ENCODE measurements at places on chromosomes 11 and 22. TPM values are rescaled to one million over a fixed set of nuclear protein-coding genes. Genes with fewer than 3 reads are reported as not detected.
A peak's percentile ranks its signal among the peaks of the same experiment; 100 is the strongest.

Gene FOLR2
- 11.2 TPM for polyA plus RNA-seq

Gene NLRP6
- polyA plus RNA-seq = 9.6 TPM

DNA sequence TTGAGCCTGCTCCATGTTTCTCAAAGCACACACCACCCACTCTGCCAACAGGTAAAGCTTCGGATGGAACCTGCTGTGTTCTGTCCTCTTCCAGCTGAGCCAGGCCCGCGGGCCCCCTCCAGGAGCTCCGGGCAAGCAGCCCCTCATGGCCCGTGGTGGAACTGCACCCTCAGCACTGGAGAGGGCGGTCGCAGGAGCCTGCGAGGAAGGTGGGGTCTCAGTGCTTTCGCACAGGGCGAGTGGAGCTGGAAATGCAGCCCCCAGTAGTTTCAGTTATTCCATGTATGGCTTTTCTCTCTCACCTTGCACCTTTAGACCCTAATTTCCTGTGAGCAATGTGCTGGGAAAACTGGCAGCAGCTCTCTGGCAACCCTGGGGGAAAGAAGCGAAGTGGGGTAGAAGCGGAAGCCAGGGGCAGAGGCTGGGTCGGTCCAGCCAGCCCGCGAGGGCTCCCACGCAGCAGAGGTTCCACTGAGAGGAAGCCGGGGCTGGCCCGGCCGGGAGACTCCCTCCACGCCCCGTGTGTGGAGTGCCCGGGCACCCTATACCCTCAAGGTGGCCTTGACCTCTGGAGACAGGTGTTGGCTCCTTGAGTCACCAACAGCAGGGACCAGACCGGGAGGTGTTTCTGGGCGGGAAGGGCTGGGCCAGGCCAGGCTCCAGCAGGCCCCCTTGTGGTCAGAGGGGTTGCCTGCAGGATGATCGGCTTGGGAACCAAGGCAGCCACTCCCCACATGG lies 119.9 kb upstream of the TMEM45B start:
- peak; percentile 80 for DNase-seq

- DNase-seq = no peak
These were observed 22.9 kb upstream of the SLC5A1 start for GRCh38 chr22:32020117-32020516.

Gene PIH1D2
- 5.1 TPM for polyA plus RNA-seq

DNA sequence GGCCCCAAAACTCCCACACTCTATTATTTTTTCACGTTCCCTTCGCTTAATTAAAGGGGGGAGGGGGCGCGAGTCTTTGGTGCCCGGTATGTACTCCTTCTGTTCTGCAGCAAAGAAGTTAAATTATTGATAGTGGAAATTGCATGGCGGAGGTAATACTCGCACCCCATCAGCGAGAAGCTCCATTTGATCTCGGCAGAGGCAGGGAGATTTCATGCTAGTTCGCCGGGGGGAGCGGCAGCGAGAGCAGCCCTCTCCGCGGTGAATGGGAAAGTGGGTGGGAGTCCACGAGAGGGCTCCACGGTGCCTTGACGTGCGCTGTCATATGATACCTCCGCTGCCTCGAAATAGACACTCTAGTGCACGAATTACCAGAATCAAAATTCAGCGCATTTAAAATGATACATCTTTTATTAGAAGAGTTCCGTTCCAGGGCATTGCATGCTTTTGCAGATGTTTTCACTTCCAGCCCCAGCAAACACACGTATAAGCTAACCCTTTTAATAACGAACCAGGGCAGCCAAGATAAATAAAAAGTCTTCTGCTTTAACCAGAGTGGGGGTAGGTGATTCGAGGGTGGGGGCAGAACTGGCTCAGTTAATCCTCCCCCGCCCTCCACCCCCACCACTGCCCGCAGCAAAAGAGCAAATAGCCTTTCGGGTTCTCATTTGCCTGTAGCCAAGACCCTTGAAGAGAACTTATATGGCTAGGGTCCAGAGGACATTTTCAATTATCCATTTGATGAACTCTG lies 1.3 kb upstream of the BDNF start:
- DNase-seq = peak; percentile 26

GRCh38 chr11:111937844-111938243 lies 701 bp downstream of the DIXDC1 start:
- DNase-seq = peak; percentile 50

Gene GGTLC2
- polyA plus RNA-seq = 0.56 TPM

DNA sequence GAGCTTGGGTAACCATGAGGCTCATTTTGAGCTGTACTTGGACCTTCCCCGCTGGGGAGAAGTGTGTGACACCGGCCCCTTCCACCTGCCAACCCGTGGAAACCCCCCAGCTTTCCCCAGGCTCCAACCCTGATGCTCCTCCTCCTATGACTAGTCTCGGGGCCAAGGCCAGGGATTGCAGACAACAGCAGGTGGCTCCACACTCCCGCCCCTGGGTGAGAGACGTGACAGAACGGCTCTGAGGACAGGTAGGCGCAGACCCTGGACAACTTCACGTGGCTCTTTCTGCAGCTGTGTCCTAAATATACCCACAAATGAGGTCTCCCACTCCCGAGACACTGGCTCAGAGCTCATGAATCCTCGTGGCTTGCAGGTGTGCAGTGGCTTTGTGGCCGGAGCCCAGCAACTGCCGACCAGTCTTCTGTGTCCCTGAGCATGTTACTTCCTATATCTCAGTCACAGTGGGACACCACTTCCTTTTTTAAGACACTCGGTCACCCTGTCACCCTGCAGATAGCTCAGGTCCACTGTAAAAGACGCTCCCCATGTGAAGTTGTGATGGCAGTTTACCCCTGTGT lies 55.2 kb downstream of the NECTIN1 start:
- DNase-seq = no peak

- DNase-seq = no peak
These were observed 4.4 kb upstream of the DDX17 start for GRCh38 chr22:38510416-38510970.
